ENCODE measurements at places on chromosomes 12 and 14. TPM values are rescaled to one million over a fixed set of nuclear protein-coding genes. Genes with fewer than 3 reads are reported as not detected.

ZDHHC22 gene
- total RNA-seq = under 0.01 TPM

POTEM gene
- not detected for total RNA-seq

OLR1 gene
- total RNA-seq = under 0.01 TPM

IQSEC3 gene
- not detected for total RNA-seq

PTPN6 gene
- 3.2 TPM for total RNA-seq

TMEM132C gene
- not detected for total RNA-seq

LAG3 gene
- 0.16 TPM for total RNA-seq

ADIPOR2 gene
- total RNA-seq = 55.0 TPM
